Hematopoietic multipotent progenitor cell treated with erythropoietin and hydrocortisone succinate and interleukin-3 and kit ligand, for 8 days (in vitro differentiated cells): ENCODE measurements at places on chromosomes 16 and 17.

DNA sequence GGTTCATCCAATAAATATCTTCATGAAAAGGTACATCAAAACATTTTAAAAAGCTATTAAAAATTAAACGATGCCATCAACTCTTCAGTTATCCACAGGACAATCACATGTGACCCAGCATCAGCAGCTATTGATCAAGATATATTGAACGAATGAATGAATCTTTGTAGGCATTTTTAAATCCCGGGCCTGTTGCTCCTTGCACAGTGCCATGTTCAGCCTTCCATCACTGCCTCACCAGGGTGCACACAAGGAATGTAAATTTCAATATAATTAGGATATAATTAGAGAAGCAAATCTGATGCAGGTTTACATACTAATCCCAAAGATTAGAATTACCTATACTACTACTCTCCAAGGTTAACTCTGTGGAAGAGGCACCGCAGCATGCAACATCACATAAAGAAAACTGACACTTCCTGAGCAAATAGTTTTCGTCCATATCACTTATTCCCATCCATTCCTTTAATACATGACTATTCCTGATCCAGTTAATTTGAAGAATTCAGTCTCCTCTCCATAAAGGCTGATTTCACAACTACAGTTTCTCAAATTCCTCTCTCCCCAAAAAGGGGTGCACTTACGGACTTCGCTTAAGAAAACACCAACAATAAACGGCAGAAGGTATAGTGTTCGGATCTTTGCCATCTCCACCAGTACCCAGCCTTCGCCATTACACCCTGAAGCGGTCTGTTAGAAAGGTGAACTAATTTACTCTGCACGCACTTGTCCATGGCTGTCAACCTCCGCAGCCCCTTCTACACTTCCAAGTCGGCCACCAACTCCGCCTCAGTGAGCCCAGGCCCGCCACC is 938 bp downstream of the NCOR1 start:
- peak; percentile 46 for DNase-seq

GRCh38 chr17:17609121-17609520 is 17.6 kb upstream of the PEMT start:
- peak; percentile 43 for DNase-seq

DNA sequence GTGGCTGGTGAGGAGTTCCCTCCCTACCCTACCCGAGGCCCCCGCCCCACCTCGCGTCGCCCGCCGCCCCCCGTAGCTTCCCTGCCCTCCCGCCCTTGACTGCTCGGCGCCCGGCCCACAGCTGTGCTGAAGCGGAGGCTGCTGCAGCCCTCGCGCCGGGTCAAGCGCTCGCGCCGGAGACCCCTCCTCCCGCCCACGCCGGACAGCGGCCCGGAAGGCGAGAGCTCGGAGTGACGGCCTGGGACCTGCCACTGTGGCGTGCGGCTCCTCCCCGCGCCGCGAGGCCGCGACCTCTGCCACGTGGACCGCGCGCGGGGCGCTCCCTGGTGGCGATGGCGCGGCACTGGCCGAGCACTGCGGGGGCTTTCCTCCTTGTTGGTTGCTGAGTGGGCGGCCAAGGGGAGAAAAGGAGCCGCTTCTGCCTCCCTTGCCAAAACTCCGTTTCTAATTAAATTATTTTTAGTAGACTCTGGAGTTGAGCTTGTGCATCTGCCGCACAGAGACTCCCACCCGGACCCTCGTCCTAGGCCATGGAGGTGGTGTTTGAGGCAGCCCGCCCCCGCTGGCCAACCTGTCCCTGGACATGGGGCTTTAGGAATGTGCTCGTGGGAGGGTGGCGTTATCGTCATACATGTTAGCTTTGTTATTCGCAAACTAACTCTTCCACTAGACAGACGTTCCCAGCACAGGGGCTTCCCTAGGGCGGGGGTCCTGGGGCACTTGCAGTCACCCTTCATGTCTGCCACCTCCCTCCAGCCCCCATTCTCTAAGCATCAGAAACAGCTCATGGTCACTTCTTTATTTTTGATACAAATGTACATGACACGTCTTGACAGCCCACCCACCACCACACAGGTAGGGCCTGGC is 4.4 kb downstream of the TP53I13 start:
- DNase-seq, result peak; percentile 42

- no peak for DNase-seq
Measured at GRCh38 chr17:49337884-49338283, 24.2 kb downstream of the ZNF652 start.

- DNase-seq, result no peak
Measured at GRCh38 chr16:55062442-55062841, 131.8 kb downstream of the IRX5 start.

- no peak for DNase-seq
Measured at GRCh38 chr17:82018152-82018988, 4.3 kb downstream of the CENPX start.

DNA sequence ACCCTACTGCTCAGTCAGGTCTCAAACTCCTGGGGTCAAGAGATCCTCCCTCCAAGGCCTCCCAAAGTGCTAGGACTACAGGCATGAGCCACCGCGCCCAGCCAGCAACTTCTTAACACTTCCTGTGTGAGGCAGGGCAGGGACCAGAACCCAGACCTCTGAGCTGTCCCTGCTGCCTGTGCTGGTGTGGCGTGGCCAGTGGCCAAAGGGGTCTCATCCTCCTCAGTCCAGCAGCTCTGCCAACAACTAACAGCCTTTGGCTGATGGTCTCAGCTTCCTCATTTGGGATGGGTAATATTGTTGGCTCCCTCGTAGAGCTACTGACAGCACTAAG is 1.4 kb upstream of the LLGL1 start:
- no peak for DNase-seq

GRCh38 chr16:67733734-67734470 is 14.8 kb upstream of the GFOD2 start:
- DNase-seq, result no peak

DNA sequence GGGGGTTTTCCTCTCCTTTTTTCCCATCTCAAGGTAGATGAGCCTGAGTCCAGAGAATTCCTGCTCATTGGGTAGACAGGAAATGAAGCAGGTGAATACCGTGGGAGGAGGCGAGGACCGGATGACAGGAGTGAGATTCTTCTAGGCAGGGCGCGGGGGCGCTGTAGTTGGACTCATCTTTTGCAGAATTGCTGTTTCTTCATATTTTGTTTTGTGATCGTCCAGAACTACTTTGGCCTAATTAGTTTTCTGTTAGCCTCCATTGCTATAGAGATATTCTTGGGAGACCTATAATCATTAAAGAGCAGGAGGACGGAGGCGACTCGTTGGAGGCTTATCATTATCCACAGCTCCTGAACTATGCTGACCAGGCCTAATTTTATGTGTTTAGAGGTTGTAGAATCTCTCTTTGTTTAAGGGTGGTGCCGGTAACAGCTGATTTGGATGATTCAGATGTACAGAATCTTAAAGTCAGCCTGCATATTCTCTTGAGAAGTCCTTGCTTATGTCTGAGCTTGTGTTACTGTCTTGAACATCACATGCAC is 650 bp downstream of the ATP6V0A1 start:
- peak; percentile 87 for DNase-seq

- peak; percentile 79 for DNase-seq
Measured at GRCh38 chr16:31108035-31108793, at the start of gene BCKDK. BCKDK (plus strand) TSS chr16:31108386; CDS start chr16:31109224, 838 bp downstream.

DNA sequence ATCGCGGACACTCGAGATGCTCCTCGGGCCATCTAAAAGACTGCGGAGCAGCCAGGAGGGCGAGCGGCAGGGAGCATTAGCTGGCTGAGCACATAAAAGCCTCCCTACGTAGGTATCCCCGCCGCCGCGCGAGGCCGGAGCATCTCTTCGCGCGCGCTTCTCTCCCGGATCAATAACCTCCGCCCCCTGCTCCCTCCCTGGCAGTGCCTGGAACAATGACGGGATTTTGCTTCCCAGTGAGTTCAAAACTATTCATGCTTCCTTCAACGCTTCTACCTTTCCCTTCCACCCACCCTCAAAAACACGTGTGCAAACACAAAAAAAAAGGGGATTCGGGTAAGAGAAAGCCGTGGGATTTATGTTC is 984 bp downstream of the CENPV start:
- DNase-seq, result no peak

GRCh38 chr17:82152114-82152513 is 54.1 kb upstream of the FASN start:
- DNase-seq, result no peak

DNA sequence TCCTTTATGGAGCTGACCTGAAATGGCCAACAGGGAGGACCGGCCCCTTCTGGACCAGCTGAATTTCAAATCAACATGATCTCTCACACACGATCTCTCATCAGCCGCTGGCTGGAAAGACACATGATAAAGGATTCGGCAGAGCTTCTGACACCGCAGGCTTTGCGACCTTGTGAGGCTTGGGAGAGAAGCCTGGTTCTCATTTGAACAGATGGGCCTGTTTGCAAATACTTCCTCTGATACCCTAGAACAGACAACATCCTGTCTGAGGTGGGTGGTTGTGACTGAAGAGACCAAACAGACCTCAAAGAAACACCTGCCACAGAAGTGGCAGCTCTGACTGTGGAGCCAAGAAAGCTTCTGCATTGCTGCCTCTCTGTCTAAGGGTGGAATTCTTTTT is 77.9 kb upstream of the SDK2 start:
- no peak for DNase-seq

- DNase-seq, result no peak
Measured at GRCh38 chr17:38428643-38429371, 543 bp downstream of the ARHGAP23 start.

DNA sequence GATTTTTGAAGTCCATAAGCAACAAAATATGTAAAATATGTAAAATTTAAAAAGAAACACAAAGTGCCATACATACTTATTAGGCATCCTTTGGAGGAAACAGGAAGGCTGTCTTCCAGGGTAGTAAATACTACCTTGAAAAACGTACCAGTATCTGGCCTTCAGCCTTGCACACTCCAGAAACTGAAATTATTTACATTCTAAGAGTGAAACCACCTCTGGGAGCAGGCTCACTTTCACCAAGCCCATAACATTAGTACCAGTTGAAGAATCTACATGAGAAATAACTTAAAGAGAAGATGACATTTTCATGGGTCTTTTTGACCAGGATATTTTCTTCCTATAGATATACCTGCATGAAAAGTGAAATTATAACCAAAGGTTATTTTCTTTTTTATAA is 6.4 kb downstream of the KRTAP9-1 start:
- DNase-seq, result no peak

DNA sequence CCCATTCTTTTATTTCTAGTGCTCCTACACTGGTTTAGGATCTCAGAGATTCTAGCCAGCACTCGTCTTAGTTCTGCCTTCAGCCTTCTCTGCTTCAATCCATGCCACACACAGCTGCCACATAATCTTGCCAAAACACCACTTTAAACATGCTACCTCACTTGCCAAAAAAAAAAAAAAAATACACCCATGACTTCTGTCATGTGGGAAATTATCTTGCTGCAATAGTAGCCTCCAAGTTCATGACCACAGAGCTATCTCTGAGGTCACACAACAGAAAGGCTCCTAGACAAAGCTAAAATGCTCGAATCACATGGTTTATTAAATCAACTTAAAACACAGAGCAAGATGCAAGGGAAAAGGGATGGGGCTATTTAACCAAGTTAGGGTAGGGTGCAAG is 18.1 kb downstream of the FZD2 start:
- DNase-seq, result peak; percentile 52

GRCh38 chr16:76897816-76898215 is 293.2 kb upstream of the MON1B start:
- DNase-seq, result no peak

DNA sequence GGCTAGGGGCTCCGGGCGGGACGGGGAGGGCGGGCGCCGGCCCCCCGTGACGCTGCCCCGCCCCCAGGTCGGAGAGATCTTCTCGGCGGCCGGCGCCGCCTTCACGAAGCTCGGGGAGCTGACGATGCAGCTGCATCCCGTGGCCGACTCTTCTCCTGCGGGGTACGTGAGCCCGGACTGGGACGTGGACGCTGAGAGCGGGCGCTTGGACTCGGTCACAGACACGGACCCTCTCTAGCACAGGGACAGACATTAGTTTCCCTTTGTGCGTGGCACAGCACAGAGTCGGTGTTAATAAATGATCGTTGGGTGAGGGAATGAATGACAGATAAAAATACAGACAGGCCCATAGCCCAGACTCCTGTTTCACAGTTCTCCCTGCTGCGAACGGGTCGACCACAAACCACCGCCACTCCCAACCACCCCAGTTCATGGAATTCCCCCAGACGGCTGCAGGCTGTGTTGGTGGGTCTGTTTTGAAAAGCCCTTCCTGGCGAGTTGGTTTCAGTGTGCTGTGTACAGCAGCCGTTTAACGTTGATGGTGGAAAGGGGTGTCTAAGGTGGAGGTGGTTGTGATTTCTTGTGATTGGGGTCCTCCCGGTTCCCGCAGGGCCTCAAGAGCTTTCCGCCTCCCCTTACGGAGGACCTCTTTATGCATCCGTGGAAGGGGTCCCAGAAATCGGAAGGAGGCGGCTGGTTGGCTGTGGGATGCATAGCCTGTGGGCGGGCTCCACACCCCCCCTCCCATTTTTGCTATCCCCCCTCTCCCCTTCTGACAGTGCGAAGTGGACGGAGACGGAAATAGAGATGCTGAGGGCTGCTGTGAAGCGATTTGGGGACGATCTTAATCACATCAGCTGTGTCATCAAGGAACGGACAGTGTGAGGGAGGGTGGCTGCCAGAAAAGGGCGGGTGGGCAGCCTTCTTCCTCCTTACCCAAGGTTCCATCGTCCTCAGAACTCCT is 2.9 kb downstream of the RNASEK start:
- peak; percentile 72 for DNase-seq

DNA sequence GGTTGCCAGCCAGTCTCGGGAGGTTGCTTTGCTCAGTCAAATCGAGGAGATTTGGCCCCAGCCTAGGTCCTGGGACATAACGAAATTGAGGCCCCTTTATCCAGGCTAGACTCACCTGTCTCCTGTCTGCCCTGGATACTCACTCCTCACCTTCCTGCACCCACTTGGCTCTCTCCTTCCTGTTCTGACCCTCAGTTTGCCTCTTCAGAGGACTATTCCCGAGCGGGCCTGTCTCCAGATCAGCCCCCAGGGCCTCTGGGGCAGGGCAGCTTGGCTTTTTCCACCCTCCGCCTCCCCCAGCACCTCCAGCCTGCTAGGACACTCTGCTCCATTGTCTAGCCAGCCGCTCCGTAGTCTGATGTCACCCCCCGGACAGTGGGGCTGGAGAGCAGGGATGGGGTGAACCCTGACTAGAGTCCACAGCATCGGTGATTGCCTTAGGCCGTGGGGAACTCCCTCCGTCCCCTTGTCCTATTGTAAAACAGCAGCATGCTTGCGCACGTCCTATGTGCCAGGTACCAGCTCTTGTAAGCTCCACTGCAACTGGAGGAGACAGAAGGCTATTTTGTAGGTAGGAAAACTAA is 8.8 kb downstream of the WFIKKN2 start:
- no peak for DNase-seq
